CD8-positive, alpha-beta memory T cell (primary cell): ENCODE measurements at places on chromosomes 12 and 14. TPM values are rescaled to one million over a fixed set of nuclear protein-coding genes. Genes with fewer than 3 reads are reported as not detected.

DNA sequence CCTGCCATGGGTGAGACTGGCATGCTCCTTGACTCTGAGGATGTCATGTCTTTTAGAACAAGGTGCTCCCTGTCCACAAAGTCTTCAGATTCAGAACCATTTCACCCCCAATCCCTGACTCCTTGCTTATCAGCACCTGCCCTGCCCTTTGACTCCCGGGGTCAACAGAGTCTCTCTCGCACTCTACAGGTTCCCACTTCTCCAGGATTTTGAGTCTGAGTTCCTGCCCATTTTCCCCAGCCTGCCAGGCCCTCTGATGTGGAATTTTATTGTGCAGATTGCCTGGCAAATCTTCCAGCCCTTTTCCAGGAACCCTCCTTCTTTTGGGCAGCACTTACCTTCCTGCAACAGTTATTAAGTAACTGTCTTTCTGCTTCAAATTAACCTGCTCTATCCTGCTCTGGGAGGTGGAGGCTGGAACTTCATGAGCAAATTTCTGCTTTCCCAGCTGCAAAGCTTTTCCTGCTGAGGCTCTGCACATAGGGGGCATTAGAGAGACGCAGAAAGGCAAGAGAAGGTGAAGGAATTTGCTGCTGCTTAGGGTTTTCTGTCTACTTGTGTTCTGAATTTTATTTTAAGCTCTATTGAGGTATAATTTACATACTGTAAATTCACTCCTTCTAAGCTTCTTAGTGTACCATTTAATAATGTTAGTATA, 259.1 kb downstream of the PCNX1 start:
- no peaks in the 10 kb centered on the region for H3K4me1 ChIP-seq
- H3K36me3 ChIP-seq = no peaks in the 10 kb centered on the region
- H3K4me3 ChIP-seq = no peak overlapping the region
- no peak overlapping the region for H3K27ac ChIP-seq

- H3K27me3 ChIP-seq = no peaks in the 10 kb centered on the region
- H3K4me1 ChIP-seq = no peaks in the 10 kb centered on the region
- no peak overlapping the region for H3K27ac ChIP-seq
- no peak for DNase-seq
- H3K36me3 ChIP-seq = no peaks in the 10 kb centered on the region
Measured at GRCh38 chr12:24709216-24709615, 239.7 kb downstream of the BCAT1 start.

DNA sequence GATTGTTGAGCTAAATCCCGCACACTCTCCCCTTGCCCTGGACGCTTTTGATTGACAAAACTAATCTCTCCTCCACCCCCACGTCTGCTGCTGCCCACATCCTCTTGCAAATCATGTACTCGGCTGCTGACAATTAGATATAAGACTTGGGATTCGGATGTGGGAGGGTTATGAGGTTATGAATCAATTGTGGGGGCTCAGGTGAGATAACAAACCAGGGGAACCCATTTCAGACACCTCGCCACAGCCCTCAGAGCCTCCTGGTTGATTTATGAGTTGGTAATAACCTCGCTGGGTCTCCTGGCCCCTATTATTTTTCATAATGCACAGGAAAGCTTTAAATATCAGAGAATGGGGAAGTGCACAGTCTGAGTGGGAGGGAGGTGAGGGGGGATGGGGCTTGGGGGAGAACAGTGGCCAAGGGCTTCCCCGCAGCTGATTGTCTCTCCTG, 449.9 kb downstream of the DPF3 start:
- DNase-seq = no peak
- no peaks in the 10 kb centered on the region for H3K36me3 ChIP-seq
- no peaks in the 10 kb centered on the region for H3K27me3 ChIP-seq
- H3K4me1 ChIP-seq = peaks cover 33% of the 10 kb centered on the region

DNA sequence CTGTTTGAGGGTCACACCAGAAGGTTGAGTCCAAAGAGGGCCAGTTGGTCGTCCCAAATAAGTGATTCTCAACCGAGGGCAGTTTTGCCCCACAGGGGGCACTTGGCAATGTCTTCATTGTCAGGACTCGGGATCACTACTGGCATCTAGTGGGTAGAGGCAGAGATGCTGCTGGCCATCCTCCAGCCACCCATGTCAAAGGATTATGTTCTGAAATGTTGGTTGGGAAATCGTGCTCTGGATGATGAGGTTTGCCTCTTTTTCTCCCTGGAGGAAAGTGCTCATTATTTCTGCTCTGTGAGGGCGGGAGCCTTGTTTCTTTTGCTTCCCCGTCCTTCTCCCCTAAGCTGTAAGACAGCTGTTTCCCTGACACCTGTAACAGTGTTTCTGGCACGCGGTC, 3.6 kb downstream of the ZNF839 start:
- H3K4me1 ChIP-seq = peaks cover 19% of the 10 kb centered on the region
- H3K36me3 ChIP-seq = no peaks in the 10 kb centered on the region
- no peak overlapping the region for H3K27ac ChIP-seq
- no peak overlapping the region for H3K4me3 ChIP-seq

- H3K4me1 ChIP-seq = no peaks in the 10 kb centered on the region
- H3K36me3 ChIP-seq = no peaks in the 10 kb centered on the region
- no peak overlapping the region for H3K4me3 ChIP-seq
- no peak for DNase-seq
- H3K27me3 ChIP-seq = peaks cover 4% of the 10 kb centered on the region
- H3K27ac ChIP-seq = no peak overlapping the region
Measured at GRCh38 chr12:2754208-2754607, 40.6 kb upstream of the FKBP4 start.

- H3K27ac ChIP-seq = no peak overlapping the region
- DNase-seq = no peak
- H3K4me1 ChIP-seq = no peaks in the 10 kb centered on the region
- H3K27me3 ChIP-seq = no peaks in the 10 kb centered on the region
Measured at GRCh38 chr12:84375449-84376170, 537.0 kb downstream of the SLC6A15 start.

GRCh38 chr12:117023998-117024960, 74.9 kb downstream of the TESC start:
- H3K4me3 ChIP-seq = no peak overlapping the region
- H3K4me1 ChIP-seq = no peaks in the 10 kb centered on the region
- no peak overlapping the region for H3K27ac ChIP-seq
- no peaks in the 10 kb centered on the region for H3K27me3 ChIP-seq

DNA sequence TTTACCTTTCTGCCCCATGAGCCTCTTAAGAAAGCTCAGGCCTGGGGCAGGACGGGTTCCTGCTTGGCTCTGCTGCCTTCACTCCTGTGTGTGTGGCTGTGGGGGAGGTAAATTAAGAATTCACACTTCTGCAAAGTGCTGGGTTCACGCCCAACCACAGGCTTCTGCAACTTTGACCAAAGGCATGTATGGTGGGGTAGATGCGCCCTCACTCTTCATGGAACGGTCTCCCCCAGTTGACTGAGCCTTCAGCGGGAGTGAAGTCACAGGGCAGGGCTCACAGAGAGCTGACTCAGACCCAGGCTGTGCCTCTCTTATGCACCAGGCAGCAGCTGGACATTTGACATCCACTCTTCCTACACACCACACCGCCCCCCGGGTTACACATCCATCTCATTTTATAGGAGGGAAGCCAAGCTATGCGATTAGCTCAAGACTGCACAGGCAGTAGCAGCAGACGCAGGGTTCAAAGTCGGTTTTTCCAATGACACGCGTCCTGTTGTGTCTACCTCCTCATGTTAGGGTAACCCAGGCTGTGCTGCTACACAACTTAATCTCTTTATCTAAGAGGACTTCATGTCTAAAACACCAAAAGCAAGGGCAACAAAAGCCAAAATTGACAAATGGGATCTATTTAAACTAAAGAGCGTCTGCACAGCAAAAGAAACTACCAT, 15.4 kb upstream of the BCL11B start:
- H3K4me3 ChIP-seq = peak overlapping the region; percentile 15
- peaks cover 13% of the 10 kb centered on the region for H3K4me1 ChIP-seq
- H3K27ac ChIP-seq = peak overlapping the region; percentile 43

DNA sequence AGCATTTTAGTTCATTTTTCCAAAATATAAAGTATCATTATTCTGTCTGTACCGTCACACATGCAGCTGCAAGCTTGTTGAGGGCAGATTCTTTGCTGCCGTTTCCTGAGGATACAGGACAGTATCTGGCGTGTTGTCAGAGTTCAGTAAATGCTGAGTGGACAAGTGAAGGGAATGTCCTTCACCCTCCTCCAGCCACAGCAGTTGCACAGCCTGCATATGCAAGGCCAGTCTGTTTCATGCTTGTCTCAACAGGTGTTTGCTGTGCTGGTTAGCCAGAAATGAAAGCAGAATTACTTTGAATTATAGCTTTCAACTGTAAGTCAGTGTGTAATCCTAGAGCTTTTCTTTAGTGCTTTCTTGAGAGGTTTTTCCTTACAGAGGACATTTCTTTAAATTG, 36.5 kb downstream of the TDP1 start:
- H3K27me3 ChIP-seq = no peaks in the 10 kb centered on the region
- no peaks in the 10 kb centered on the region for H3K4me1 ChIP-seq
- H3K4me3 ChIP-seq = no peak overlapping the region

Gene KRT83
- total RNA-seq = not detected

Gene GPRC5A
- total RNA-seq = not detected

Gene CLEC1A
- total RNA-seq = not detected
